ENCODE measurements at places on chromosomes 7 and 10. TPM values are rescaled to one million over a fixed set of nuclear protein-coding genes. Genes with fewer than 3 reads are reported as not detected.

Gene NRCAM
- 14.8 TPM for total RNA-seq

Gene FAM170B
- total RNA-seq: not detected

Gene CXCL12
- 9.5 TPM for total RNA-seq

Gene TRPV5
- not detected for total RNA-seq

Gene ELMO1
- 27.9 TPM for total RNA-seq

Gene ATRNL1
- 8.0 TPM for total RNA-seq

Gene LAMB4
- total RNA-seq: 0.24 TPM

Gene FAM25C
- total RNA-seq: not detected

Gene RNF32
- 0.15 TPM for total RNA-seq

GRCh38 chr7:45938626-45939302 is 17.7 kb upstream of the IGFBP3 start:
- DNase-seq: no peak

DNA sequence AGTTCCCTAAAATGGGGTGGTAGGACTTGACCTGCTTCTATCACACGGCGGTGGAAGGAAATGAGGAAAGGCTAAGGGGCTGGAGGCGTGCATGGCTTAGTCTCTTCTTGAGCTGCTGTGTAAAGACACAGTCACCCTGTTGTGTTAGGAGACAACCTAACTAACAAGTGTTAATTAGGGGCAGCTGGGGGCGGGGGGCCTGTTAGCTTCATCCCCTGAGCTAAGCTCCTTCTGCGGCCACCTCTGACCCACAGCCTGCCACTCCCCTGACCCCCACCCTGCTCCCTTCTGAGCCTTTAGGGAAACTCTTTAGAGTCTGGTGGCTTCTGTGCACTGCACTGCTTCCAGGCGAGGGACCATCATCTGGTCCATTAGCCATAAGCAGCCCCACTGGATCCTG is 28.0 kb downstream of the COL17A1 start:
- DNase-seq: no peak

DNA sequence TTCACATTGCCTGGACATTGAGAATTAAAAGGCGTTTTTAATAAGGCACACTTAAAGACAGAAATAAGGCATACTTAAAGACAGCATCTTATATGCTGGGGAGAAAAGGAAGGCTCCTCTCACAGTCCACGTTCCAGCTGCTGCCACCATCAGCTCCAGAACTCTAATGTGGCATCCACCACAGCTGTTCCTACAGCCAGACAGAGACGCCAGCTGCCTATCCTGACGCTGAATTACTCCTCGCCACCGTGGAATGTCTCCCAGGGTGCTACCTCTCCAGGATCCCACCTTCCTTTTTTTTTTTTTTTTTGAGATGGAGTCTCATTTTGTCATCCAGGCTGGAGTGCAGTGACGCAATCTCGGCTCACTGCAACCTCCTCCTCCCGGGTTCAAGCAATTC is 30.8 kb downstream of the SLC37A3 start:
- no peak for DNase-seq

DNA sequence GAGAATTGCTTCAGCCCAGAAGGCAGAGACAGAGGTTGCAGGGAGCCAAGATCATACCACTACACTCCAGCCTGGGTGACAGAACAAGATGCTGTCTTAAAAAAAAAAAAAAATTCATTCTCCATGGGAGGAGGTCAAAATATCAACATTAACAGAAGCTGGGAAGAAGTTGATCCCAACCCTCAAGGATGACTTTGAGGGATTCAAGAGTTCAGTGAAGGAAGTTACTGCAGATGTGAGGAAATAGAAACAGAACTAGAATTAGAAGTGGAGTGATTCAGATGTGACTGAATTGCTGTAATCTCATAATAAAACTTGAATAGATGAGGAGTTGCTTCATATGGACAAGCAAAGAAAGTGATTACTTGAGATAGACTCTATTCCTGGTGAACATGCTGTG is 19.7 kb upstream of the RPEL1 start:
- DNase-seq: no peak

- DNase-seq: no peak
These were observed 446.5 kb downstream of the INHBA start for GRCh38 chr7:41256186-41256945.

DNA sequence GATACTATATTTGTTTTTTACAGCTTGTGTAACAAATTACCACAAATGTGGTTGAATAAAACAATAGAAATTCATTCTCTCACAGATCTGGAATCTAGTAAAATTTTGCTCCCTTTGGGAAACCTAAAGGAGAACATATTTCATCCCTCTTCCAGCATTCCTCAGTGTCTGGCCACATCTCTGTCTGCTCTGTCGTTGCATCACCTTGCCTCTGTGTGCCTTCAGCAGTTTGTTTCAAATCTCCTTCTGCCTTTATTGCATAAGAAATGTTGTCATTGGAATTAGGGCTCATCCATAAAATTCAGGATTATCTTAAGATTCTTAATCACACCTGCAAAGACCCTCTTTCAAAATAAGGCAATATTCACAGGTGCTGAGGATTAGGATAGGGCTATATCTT is 14.5 kb downstream of the OR2A14 start:
- no peak for DNase-seq

- no peak for DNase-seq
These were observed 1.5 kb upstream of the INSIG1 start for GRCh38 chr7:155296006-155296787.

DNA sequence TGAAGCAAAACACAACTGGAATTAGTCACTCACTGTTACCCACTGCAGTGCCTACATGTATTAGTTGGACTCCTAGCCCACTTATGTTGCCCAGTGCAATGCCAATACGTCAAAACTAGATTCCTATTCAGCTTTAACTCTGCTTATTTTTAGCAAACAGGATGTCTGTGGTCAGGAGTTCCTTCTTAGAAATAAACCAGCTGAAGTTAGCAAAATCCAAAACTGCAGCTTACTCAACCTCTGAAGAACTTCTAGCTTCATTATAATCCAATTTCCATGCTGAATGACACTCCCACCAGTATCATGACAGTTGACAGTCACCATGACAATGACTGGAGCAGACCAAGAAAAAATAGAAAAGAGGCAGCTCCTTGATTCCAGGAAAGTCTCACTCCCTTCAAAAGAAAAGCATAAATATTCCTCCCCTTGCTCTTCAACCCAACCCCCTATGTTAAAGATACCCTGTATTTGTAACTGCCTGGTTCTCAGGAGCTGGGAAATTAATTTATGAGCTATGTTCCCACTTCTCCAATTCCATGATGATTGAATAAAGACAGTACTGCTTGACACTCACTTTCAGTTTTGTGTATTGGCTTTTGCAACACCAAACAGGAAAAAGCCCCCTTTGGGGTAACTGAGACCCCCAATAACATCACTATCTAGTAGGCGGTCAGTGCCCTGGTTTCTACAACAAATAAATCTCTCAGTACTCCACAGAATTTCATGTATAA is 327.4 kb downstream of the SORCS1 start:
- DNase-seq: no peak

DNA sequence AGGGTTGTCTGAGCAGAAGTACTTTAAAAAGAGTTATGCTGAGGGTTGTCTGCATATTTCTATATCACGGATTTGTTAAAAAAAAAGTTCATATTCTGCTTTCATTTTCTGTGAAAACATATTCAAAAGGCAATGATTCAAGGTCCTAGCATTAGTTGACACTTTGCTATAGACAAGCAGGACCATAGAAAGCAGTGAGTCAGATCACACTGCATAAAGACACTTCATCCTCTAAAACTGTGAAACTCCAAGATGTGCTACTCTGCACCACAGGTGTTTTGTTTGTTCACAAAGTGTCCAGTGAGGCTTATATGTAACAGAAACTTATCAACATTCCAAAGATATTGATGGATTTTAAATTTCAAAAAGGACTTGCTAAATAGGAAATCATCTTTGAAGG is 47.0 kb downstream of the SPAM1 start:
- DNase-seq: no peak

DNA sequence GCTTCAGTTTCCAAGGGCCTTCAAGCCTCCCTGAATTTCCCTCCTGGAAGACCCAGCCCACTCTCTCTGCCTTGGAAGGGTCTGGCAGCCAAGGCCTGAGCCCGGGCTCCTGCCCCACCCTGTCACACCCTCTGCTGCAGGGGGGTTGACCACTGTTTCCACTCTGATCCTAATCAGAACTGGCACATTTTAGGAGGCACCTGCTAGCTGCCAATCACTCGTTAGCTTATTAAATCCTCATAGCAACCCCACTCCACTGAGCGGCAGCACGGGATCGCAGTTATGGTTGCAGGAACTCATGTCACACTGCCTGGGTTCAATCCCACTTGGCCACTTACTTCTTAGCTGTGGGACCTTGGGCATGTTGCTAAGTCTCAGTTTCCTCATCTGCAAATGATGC is 12.9 kb downstream of the HSPB1 start:
- no peak for DNase-seq

DNA sequence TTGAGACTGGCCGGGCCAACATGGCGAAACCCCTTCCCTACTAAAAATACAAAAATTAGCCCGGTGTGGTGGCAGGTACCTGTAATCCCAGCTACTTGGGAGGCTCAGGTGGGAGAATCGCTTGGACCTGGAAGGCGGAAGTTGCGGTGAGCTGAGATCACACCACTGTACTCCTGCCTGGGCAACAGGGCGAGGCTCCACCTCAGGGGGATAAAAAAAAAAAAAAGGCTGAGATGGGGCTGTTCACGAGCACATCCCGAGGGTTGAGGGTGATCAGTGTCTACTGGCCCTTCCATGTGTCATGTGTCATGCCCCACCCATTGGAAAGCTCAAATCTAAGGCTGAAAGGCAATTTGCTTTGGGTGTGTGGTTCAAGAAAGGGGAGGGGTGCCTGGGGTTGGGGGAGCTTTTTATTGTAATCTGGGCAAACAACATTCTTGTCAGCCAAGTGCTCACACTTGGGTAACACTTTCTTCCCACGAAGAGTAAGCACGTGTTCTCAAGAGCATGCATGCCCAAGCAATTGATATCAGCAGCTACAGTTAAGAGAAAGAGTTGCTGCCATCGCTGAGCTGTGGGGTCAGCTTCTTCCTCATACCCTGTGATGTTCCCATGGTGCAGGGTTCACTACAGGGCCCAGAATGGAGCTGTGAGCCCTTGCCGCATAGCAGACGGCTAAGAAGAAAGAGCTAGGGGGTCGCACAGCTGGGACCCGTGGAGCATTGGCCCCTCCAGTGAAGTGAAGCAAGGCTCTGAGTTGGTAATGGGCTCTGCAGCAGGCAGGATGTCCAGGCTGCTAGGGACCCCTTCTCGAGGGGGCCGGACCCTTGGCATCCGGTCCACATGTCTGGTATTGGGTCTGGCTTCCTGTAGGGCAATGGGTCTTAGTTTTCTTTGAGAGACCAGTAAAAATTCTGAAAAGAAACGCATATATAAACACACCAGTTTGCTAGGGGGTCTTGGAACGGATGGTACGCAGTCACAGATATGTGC is 9.9 kb upstream of the ACSL5 start:
- DNase-seq: no peak

GRCh38 chr7:133452577-133452976 is 199.7 kb downstream of the EXOC4 start:
- DNase-seq: no peak

DNA sequence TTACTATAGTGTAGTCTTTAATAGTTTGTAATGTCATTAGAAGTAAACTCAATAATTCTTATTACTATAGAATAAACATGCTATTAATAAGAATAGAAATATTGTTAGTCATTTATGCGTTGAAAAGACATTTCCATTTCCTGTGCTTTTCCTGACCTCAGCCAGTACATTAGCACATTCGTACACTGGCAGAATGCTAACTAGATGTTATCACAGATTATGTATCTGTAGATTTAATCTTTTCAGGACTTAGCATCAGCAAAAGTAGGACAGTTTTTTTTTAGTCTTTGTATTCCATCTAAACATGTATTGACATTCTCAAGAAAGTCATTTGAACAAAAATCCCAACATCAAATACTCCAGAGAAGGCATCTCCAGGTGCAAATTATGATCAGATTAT is 158.5 kb downstream of the EXOC4 start:
- DNase-seq: no peak

- DNase-seq: no peak
These were observed 1.6 kb downstream of the ADCK2 start for GRCh38 chr7:140674356-140674800.

DNA sequence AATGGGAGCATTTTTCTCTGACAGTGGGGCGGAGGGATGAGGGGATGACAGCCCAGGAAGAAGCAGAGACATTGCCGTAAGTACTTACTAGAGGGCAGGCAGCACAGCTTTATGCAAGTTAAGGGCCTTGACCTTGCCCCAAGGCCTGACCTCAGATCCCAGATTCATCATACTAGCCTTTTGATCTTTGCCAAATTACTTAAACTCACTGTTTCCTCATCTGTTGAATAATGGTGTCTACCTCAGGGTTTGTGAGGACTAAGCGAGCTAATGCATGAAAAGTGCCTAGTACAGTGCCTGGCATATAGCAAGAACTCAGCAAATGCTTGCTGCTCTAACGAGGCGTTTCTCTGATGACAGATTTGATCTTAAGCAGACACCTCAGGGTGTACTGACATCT is 3.5 kb upstream of the SEMA4G start:
- no peak for DNase-seq

DNA sequence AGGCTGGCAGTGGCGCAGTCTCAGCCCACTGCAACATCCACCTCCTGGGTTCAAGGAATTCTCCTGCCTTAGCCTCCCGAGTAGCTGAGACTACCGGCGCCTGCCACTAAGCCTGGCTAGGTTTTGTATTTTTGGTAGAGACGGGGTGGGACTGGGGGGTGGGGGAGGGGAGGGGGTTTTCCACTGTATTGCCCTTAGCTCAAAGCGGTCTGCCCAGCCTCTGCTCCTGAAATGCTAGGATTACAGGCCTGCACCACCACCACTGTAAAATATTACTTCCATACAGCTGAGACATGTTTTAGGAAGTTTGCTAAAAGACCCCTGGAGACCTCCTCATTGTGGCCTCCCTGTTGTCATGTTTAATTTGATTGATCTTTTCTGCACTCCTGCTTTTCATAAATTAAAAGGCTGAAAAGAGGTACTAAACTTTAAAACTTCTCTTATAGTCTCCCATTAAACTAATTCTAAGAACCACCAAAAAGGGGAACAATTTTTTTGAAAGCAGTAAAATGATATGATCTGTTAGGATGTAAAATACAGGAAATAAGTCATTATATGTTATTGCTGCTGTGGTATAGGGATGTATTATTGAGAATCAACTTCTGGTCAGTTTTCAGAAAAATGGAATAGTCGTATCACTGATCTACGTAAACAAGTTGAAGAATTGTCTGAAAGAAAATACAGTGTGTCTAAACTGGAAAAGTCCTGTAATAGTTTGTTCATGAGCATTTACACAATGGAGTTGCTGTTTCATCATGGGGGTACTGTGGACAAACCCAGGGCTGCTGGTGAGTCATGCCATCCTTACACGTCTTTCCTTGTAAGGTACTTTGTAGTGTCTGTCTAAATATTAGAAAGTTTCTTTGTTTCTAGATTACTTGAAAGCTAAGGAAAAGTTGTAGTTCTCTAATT is 72.9 kb upstream of the TMEM248 start:
- DNase-seq: peak; percentile 25

- no peak for DNase-seq
These were observed 430.3 kb upstream of the NRP1 start for GRCh38 chr10:33764694-33765185.

GRCh38 chr7:8261711-8262695 is at the start of gene ICA1:
Gene ICA1 (minus strand): TSS chr7:8262167. CDS start chr7:8235926, 26,241 bp downstream.
- DNase-seq: no peak
